Esophagus squamous epithelium (tissue), 5 donors: ENCODE measurements at places on chromosomes 4 and X. TPM values are rescaled to one million over a fixed set of nuclear protein-coding genes. Genes with fewer than 3 reads are reported as not detected.

GRCh38 chrX:21373637-21374162 is 518 bp upstream of the CNKSR2 start:
- no peaks in the 10 kb centered on the region for H3K4me1 ChIP-seq
- H3K4me3 ChIP-seq, result peak overlapping the region; percentile 41
- no peak overlapping the region for H3K27ac ChIP-seq
- no peaks in the 10 kb centered on the region for H3K36me3 ChIP-seq

DNA sequence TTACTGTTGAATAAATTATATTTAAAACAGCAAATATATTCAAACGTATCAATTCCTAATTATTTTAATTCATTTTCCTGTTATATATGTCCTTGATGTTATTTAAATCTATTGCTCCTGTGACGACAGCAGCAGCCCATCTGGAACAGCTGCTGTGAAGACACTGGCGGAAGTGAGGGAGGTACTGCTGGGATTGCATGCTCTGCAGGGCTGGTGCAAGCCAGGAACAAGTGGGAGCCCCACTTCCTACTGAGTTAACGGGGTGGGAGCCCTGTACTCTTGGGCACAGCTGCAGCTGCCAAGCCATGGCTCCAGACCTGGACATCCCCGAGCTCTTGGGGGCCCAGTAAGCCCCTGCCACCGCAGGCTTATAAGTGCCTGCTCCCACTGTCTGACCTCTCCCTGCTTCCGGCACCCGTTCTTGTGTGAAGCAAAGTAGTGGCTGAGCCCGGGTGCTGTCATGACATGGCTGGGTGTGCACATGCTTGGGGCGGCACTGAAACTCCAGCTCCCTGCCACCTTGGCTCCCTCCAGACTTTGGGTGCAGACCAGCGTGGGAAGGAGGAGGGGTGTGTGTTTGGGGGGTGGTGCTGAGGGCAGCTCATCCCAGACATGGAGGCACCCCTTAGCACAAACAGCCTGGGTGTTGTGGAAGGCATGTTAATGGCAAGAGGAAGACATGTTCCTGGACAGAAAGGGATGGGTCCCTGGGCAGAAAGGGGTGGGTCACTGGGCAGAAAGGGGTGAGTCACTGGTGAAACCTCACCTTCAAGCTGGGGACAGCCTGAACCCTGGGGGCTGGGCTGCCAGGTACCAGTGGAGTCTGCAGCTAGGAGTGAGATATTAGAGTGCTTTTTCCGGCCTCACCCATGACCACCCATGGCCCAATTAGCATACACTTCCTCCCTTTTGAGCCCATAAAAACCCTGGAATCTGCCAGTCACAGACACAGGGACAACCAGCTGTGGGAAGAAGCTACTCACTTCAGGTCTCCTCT is 1981.3 kb upstream of the IGFBP7 start:
- H3K4me3 ChIP-seq, result no peak overlapping the region
- H3K36me3 ChIP-seq, result no peaks in the 10 kb centered on the region
- H3K4me1 ChIP-seq, result no peaks in the 10 kb centered on the region
- no peaks in the 10 kb centered on the region for H3K27me3 ChIP-seq
- DNase-seq, result no peak

DNA sequence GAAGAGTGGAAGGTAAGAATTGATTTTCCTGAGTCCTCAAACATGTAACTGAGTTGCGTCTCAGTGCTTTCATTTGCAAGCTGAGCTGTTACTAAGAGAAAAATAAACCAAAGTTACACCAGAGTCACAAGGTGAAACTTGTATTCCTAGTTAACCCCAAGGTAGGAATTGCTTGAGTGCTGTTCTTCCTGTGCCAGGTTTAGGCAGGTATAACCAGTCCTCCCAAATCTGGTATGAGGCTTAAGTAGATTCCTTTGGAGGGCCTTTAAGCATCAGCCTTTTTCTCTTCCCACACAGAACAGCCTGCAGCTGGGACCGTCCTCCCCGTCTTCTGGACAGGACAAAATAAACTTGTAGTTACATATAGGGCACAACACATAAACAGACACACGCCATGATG is 2.3 kb upstream of the BTC start:
- peaks cover 3% of the 10 kb centered on the region for H3K4me1 ChIP-seq
- H3K4me3 ChIP-seq, result no peak overlapping the region
- peak overlapping the region; percentile 73 for H3K27ac ChIP-seq
- peaks cover 21% of the 10 kb centered on the region for H3K27me3 ChIP-seq

DNA sequence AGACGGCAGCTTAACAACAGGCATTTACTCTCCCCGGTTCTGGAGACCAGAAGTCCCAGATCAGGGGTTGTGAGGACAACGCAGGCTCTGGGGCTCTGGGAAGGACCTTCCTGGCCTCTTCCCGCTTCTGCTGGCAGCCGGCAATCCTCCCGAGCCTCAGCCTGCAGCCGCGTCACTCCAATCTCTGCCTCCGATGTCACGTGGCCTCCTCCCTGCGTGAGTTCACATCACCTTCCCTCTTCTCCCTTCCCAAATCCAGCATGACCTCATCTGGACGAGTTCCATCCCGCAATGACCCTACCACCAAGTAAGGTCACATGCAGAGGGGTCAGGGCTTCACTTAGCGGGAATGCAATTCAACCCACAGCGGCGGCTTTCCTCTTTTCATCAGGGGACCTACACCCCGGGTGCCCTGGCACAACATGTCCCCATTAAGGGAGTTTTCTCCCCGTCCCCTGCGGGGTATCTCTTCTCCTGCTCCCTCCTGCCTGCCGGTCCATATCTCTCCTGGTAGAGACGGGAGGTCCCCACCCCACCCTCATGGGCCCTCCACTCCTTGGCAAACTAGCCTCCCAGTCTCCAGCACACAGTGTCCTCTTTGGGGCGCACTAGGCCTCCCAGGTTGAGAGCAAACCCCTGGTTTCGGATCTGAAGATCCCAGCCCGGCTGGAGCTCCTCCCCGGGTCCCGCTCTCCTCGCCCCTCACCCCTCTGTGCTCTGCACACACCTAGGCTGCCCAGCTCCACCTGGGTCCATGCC is 25.5 kb downstream of the ABLIM2 start:
- no peaks in the 10 kb centered on the region for H3K27me3 ChIP-seq
- H3K4me3 ChIP-seq, result no peak overlapping the region
- no peaks in the 10 kb centered on the region for H3K36me3 ChIP-seq
- no peaks in the 10 kb centered on the region for H3K4me1 ChIP-seq

GRCh38 chr4:118968005-118968404 is 79.4 kb downstream of the SYNPO2 start:
- H3K36me3 ChIP-seq, result no peaks in the 10 kb centered on the region
- H3K27ac ChIP-seq, result peak overlapping the region; percentile 70
- H3K27me3 ChIP-seq, result no peaks in the 10 kb centered on the region
- peak; percentile 9 for DNase-seq
- no peak overlapping the region for H3K4me3 ChIP-seq

- no peaks in the 10 kb centered on the region for H3K4me1 ChIP-seq
- no peak overlapping the region for H3K27ac ChIP-seq
- no peaks in the 10 kb centered on the region for H3K27me3 ChIP-seq
- no peak for DNase-seq
- H3K4me3 ChIP-seq, result no peak overlapping the region
- H3K36me3 ChIP-seq, result no peaks in the 10 kb centered on the region
Measured at GRCh38 chr4:181176306-181176705, 1066.9 kb upstream of the TENM3 start.

- no peak overlapping the region for H3K4me3 ChIP-seq
- no peak for DNase-seq
- H3K4me1 ChIP-seq, result no peaks in the 10 kb centered on the region
Measured at GRCh38 chrX:30910124-30910860, 21.2 kb upstream of the TAB3 start.

DNA sequence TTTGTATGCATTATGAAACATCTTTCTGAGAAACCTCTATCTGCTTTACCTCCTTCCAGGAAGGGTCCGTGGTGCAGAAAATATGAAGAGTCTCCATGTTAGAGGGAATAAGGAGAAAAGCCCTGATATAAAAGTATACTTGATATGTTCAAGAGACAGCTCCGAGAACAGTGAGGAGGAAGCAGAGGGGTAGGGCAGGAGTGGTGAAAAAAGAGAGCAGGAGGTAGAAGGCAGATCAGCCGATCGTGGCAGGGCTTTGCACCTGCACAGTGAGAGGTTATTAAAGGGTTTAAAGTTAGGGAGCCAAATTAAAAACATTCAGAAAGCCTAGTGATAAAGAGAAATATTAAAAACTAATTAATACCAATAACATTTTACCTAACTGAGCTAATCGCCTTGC is 419.7 kb downstream of the FAT4 start:
- no peaks in the 10 kb centered on the region for H3K27me3 ChIP-seq
- DNase-seq, result no peak
- no peaks in the 10 kb centered on the region for H3K4me1 ChIP-seq
- no peak overlapping the region for H3K27ac ChIP-seq
- no peaks in the 10 kb centered on the region for H3K36me3 ChIP-seq

GRCh38 chr4:38034986-38035882 is 75.0 kb downstream of the PTTG2 start:
- H3K4me3 ChIP-seq, result no peak overlapping the region
- H3K27ac ChIP-seq, result no peak overlapping the region

- H3K27ac ChIP-seq, result no peak overlapping the region
- no peaks in the 10 kb centered on the region for H3K36me3 ChIP-seq
- DNase-seq, result no peak
- no peaks in the 10 kb centered on the region for H3K27me3 ChIP-seq
- peaks cover 5% of the 10 kb centered on the region for H3K4me1 ChIP-seq
Measured at GRCh38 chr4:144179152-144179739, 38.7 kb upstream of the GYPA start.

- no peaks in the 10 kb centered on the region for H3K36me3 ChIP-seq
- H3K4me1 ChIP-seq, result no peaks in the 10 kb centered on the region
- H3K4me3 ChIP-seq, result no peak overlapping the region
- no peak overlapping the region for H3K27ac ChIP-seq
- H3K27me3 ChIP-seq, result no peaks in the 10 kb centered on the region
Measured at GRCh38 chr4:124135409-124135813, 577.1 kb downstream of the ANKRD50 start.

DNA sequence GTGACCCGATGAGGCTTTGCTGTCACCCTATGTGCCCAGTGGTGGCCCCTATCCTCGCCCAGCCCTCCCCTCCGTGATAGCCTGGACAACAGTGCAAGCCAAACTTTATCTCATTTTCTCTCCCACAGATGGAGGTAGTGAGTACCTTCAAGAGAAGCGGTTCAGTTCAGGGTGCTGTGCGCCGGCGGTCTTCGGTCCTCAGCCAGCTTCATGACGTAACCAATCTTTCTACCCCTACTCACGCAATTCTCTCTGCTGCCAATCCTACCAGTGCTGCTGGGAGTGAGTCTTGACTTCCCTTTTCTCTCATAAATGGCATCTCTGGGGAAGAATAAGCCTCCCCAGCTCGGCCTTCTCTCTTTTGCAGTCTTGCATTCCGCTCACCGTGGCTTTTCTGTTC is 29.5 kb downstream of the CCNQ start:
- no peak overlapping the region for H3K27ac ChIP-seq
- H3K4me3 ChIP-seq, result no peak overlapping the region
- no peaks in the 10 kb centered on the region for H3K27me3 ChIP-seq

DNA sequence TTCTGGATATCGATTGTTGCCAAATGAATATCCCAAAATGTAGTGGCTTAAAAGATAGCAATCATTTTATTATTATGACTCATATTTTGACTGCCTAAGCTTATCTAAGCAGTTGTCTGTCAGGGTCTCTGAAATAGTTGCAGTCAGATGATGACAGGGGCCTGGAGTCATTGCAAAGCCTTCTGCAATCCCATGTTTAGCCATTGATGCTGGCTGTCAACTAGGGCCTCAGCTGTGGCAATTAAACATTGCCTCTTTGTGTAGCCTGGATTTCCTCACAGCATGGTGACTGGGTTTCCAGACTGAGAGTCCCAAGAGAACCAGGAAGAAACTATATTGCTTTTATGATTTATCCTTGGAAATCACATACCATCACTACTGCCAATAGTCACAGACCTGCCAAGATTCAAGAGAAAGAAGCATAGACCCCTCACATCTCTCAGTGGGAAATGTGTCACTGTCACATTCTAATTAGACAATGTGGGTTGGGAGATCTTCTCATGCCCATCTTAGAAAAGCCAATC is 227.3 kb upstream of the NOCT start:
- no peak overlapping the region for H3K4me3 ChIP-seq
- no peaks in the 10 kb centered on the region for H3K36me3 ChIP-seq
- H3K4me1 ChIP-seq, result no peaks in the 10 kb centered on the region

GRCh38 chr4:83783215-83783614 is 247.3 kb downstream of the GPAT3 start:
- H3K27ac ChIP-seq, result no peak overlapping the region
- no peak overlapping the region for H3K4me3 ChIP-seq
- no peaks in the 10 kb centered on the region for H3K36me3 ChIP-seq
- DNase-seq, result no peak

- no peak overlapping the region for H3K4me3 ChIP-seq
- no peaks in the 10 kb centered on the region for H3K4me1 ChIP-seq
- H3K36me3 ChIP-seq, result no peaks in the 10 kb centered on the region
- no peak for DNase-seq
- peaks cover 30% of the 10 kb centered on the region for H3K27me3 ChIP-seq
Measured at GRCh38 chr4:168570466-168570865, 73.6 kb downstream of the PALLD start.

DNA sequence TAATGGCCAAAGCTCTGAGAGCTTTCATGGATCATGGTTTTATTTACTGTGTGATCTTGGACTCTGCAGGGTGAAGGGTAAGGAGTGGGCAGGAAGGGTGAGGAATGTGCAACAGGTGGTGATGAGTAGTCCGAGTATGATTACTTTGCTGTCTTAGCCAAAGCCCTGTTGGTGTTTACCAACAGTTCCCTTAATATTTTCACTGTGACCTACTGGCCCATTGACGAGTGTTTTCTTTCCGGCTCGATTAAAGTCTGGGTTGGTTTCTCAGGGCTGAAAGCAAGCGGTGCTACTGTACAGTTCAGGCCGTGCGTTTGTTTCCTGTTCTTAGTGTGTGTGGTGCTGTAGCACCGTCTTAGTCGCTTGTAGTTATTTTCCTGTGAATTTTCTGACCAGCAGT is 2.6 kb downstream of the ARHGAP24 start:
- no peaks in the 10 kb centered on the region for H3K36me3 ChIP-seq
- H3K27ac ChIP-seq, result no peak overlapping the region
- H3K4me3 ChIP-seq, result no peak overlapping the region
- no peak for DNase-seq
- peaks cover 33% of the 10 kb centered on the region for H3K4me1 ChIP-seq

DNA sequence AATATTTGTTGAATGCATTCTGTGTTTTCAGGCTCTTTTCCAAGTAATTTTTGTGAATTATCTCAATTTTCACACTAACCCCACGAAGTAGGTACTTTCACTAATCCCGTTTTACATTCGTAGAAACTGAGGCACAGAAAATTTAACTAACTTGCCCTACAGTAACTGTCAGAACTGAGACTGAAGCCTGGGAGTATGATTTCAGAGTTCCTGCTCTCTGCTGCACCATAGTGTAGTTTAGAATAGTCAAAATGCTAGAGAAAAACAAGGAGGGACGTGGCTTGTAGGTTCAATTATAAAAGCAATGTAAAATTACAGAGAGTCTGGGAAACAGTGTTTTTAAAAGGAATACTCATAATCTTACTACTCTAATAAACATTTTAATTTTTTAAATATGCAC is 2.2 kb downstream of the CLCN3 start:
- peak overlapping the region; percentile 92 for H3K27ac ChIP-seq
- H3K4me1 ChIP-seq, result no peaks in the 10 kb centered on the region
- no peaks in the 10 kb centered on the region for H3K27me3 ChIP-seq

The TMPRSS11B gene
- 252 TPM for total RNA-seq

The MAGEB10 gene
- not detected for total RNA-seq

The MSX1 gene
- not detected for total RNA-seq

The BEND4 gene
- total RNA-seq, result not detected

The JAKMIP1 gene
- total RNA-seq, result 0.67 TPM

The DMP1 gene
- total RNA-seq, result not detected

The ERVMER34-1 gene
- total RNA-seq, result 0.91 TPM
